Stimulated activated CD8-positive, alpha-beta memory T cell treated with anti-CD3 and anti-CD28 coated beads, Interleukin-7, amount 100 ng/mL, for 1 hour (primary cell): ENCODE measurements at places on chromosomes 12 and 14.

DNA sequence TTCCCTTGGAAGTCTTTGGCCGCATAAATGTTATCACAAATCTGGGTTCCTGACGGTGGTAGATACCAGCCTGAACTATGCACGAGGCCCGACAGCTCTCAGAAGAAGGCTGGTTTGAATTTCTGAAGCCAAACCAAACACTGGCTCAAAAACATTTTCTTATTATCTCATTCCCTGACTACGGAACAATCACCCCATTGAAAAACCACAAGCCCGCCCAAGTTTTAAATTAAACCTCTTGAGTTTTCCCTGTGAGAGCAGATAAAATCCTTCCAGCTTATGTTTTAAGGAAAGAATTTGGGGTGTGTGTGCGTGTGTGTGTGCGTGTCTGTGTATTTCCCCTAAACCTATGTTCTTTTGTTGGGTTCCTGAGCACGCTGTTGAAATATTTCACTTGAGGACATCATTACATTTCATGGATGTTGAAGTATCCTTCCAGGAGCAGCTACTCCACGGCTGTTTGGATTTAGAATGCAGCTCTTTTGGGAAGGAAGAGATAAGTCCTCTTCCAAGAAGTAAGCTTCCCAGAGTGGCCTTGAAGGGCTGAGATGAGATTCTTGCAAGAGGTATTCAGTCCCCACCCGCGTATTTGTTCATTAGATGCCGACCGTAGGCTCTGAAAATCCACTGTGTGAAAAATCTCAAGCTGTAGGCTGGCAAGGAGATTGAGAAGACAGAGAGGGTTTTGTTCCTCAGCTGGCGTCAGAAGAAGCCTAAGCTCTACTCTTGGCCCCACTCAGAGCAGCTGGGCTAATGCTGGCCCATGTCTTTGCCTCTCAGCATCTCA is 131.0 kb upstream of the NCOR2 start:
- DNase-seq: no peak

- no peak for DNase-seq
Measured at GRCh38 chr14:23345987-23346692, 6.5 kb downstream of the SLC22A17 start.

DNA sequence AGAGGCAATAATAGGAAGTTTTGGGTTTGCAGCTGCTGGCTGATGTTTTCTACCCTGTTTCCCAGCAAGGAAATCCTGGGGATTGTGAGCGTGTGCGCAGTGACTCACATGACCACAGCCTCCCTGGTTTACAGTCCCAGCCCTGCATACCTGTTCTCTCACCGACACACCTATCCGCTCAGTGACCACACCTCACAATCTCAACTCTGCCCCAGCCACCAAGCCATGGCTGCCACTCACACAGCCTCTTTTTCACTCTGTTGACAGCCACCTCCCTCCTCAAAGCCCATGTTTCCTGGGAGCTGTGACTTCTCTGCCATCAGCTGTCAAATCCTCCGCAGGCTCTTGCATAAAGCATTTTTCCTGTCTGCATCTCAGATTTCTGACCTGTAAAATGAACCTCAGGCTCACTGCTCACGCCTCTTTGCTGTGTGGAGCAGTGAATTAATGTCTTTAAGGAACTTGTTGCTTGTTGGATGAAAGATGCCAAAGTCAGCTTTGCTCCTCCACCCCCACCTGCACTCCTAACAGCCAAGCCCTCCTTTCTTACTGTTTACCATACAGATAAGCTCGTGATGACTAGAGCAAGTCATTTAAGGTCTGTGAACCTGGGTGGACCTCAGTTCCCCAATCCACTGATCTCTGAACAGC is 43.5 kb downstream of the B4GALNT3 start:
- DNase-seq: no peak

DNA sequence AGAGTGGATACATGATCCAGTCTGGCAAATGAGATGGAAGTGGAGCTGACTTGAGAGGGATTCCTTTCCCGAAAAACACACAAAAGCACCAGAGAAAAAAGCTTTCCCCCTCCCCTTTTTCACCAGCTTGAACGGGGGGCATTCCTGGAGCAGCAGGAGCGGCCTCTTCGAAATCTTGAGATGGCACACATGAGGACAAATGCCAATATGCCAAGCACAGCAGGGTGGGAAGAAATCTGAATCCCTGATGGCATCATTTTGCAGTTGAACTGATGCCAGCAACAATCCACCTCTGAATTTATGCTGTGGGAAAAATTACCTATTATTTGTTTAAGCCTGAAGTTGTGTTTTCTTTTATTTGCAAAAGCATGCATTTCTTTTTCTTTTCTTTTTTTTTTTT is 29.7 kb upstream of the BICD1 start:
- DNase-seq: no peak

GRCh38 chr12:115043079-115043478 is 359.1 kb upstream of the TBX3 start:
- DNase-seq: no peak

DNA sequence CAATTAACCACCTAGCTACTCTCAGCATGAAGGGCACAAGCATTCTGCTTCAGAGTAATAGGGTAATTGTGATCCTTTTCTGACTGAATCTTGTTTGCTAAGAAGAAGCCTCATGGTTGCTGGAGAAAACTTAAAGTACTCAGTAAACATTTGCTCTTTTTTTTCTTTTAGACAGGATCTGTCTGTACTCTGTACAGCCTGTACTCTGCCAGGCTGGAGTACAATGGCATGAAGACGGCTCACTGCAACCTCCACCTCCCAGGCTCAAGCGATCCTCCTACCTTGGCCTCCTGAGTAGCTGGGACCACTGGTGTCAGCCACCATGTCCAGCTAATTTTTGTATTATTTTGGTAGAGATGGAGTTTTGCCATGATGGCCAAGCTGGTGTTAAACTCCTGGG is 12.4 kb downstream of the PPP1R13B start:
- no peak for DNase-seq

DNA sequence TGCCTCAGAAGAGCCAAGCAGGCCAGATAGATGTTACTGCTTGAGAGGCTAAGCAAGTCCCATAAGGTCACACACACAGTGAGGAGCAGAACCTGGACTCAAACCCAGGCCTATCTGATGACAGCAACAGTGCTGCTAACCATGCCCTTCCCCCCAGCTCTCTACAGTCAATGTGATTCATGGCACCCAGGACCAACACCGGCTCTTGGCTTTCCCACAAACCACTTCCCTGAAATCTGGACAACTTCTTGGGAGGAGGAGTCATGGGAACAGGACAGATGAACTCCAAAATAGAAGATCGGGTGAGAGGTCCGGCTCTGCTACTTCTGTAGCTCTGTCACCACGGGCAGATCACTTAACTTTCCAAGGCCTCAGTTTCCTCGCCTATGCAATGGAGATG is 716 bp upstream of the PTGDR start:
- DNase-seq: no peak
